ENCODE measurements at places on chromosomes 11 and 22.

DNA sequence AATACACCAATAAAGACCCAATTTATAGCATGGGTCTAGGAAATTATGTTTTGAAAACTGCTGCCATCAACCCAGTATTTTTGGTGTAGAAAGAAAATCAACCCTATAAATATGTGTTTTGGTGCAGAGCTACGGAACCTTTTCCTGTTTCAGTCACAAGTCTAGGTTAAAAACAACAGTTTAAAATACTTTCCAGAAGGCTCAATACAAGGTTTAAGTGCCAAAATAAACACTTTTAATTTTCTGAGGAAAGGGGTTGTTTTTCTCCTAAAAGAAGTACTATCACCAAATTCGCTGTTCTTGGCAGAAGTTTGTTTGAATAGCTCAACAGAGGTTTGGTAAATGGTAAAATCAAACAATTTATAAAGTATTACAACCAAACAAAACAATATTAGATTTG lies 201.3 kb downstream of the TMEM135 start:
- DNase-seq = no peak

- DNase-seq = no peak
These were observed 209.2 kb upstream of the SORL1-AS1 start for GRCh38 chr11:121661880-121662486.

- no peak for DNase-seq
These were observed 104.2 kb downstream of the WT1 start for GRCh38 chr11:32331098-32331497.

GRCh38 chr11:9570313-9571025 lies 3.0 kb upstream of the WEE1 start:
- DNase-seq = no peak

DNA sequence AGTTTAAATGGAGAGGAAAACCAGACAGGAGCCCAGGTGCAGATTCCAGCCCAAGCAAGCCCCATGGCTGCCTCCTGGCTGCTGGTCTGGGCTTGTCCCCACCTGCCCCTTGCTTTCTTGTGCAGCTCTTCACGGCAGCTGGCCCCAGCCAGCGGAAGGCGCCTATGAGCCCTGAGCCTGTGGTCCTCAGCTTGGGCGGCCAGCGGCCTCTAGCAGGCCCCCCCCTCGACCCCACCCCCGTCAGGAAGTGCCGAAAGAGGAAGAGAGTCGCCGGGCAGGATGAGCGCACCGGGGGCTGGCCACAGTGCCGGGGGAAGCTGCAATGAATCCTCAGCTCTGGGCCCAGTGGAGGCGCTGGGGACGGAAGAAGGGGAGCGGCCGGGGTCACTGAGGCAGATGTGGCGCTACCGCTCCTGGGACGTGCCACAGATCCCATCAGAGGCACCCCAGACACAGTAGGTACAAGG lies 2.1 kb upstream of the DGKZ start:
- DNase-seq = no peak
